ENCODE measurements at places on chromosomes 12 and 14. TPM values are rescaled to one million over a fixed set of nuclear protein-coding genes. Genes with fewer than 3 reads are reported as not detected.

DNA sequence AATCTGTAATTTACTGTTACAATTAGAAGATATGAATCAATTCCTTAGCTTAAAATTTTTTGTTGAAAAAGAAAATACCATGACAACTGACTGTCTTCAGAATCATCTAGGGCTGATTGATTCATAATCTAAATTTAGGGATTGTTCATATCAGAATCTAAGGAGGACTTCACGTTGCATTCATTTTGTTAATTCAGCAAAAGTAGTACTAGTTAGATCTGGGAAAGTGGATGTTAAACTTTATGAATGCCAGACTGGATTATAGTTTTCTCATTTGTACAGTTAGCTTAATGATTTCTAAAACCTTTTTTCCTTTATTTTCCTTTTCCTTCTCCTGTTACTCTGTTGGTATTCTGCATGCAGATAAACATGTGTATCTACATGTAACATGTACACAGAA is 135.5 kb downstream of the PDE3A start:
- no peak for DNase-seq

DNA sequence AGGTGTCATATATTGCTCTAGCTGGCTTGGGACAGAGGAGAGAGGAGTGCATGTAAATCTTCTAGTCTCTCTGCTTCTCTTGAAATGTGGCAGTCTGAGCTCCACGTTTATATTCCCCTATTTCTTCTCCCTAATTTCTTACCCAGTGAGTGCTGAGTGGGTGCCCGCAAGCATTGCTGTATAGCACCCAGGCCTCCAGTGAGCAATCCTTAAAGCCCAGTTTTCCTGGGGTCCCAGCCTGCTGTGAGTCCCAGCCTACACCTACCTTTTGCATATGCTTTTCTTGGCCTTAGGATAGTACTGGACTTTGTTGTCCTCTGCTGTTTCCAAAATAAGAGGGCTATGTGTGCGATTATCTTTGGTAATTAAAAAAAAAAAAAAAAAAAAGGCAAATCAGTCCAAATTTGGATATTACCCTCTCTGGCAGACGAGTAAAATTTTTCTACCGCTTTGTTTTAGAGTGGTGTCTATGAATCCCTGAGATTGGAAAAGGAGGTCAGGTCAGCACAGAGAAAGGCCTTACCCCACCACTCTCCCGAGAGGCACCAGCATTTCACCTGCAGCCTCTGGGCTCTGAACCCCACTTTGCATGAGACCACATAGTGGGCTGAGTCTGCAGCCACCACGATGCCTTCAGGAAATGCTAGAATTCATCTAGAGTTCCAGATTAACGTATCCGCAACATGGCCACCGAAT is 1.1 kb downstream of the MGST1 start:
- no peak for DNase-seq

DNA sequence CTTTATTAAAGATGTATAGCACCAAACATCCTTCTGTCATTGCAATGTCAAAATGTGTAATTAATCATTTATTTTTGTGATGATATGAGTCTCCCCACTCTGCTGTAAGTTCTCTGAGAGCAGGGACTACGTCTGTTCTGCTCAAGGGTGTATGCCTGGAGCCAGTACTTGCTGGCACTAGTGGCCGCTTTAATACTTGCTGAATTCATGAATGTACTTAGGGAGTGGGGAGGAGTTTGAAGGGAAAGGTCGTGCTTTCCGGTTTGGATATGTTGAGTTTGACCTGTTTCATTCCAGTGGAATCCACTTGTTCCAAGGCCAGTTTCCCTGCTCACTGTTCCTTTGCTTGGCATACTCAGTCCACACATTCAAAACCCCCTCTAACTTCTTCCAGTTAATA is 1.9 kb upstream of the DCAF5 start:
- no peak for DNase-seq

DNA sequence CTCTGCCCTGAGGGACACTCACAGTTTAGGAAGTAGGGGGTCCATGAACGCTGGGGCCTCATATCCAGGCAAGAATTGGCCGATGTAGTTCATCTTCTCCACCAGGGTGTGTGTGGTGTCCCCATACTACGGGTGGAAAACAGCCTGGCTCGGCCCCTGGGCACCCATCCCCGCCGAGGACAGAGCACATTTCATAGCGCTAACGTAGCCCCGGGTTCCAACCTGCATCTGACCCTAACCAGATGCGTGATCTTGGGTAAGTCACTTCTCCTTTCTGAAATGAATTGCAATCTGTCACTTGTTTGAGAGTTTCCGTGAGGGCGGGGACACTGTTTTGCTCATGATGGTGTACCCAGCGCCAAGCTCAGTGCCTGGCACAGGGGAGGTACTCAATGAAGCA is 9.0 kb downstream of the HPD start:
- DNase-seq, result no peak

GRCh38 chr12:38728894-38729293 is 176.5 kb downstream of the CPNE8 start:
- no peak for DNase-seq

DNA sequence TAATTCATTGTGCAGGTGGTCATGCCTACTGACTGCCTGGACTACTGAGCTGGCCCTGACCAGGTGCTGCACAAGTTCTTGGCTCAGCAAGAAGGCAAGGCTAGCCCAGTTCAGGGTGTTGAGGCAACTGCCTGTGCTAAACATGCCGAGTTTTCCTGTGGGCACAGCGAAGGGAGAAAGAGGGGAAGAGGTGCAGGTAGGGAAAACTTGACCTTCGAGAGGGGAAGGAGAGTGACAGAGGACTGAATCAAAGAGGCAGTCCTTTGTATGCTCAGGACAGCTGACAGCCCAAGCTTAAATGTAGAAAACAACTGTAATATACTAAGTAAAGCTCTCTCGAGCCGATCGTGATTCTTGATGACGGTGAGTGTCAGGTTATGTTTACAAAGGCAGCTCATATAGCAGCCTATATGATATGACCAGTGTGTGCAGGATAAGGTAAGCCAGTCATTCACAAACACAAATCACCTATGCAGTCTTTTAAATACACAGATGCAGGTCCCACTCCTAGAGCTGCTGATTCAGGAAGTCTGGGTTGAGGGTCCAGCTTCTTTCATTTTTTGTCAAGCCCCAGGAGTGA is 2.6 kb downstream of the IRAK3 start:
- no peak for DNase-seq

DNA sequence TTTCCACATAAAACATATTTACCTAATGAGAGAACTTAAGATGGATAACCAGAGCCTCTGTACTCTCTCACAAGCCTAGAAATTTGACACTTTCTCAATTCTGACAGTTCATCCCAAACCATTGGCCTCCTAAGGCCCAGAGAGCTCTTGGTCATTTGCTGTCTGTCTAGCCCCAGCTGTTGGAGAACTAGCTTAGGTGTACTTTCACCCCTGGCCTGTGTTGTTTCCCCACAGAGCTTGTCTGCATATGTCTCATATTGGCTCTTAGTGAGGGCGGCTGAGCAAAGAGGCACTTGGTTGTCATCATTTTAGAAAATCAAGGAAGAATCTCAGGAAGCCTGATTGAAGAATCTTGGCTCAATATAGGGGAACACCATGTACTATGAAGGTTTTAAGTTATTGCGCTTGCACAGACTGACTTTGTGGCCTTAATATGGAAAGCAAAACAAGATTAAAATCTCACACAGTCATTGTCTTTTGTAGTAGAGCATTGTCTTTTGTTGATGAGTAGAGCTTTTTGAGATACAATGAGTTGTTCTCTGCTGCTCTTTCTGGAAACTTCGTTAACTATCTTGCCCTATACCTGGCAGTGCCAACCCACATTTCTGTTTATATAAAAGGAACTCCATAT is 324.6 kb downstream of the RAD51B start:
- peak; percentile 93 for DNase-seq

GRCh38 chr12:2627076-2627834 is 167.5 kb upstream of the FKBP4 start:
- DNase-seq, result no peak

- DNase-seq, result no peak
These were observed 345.3 kb downstream of the RPL10L start for GRCh38 chr14:46306267-46306666.

DNA sequence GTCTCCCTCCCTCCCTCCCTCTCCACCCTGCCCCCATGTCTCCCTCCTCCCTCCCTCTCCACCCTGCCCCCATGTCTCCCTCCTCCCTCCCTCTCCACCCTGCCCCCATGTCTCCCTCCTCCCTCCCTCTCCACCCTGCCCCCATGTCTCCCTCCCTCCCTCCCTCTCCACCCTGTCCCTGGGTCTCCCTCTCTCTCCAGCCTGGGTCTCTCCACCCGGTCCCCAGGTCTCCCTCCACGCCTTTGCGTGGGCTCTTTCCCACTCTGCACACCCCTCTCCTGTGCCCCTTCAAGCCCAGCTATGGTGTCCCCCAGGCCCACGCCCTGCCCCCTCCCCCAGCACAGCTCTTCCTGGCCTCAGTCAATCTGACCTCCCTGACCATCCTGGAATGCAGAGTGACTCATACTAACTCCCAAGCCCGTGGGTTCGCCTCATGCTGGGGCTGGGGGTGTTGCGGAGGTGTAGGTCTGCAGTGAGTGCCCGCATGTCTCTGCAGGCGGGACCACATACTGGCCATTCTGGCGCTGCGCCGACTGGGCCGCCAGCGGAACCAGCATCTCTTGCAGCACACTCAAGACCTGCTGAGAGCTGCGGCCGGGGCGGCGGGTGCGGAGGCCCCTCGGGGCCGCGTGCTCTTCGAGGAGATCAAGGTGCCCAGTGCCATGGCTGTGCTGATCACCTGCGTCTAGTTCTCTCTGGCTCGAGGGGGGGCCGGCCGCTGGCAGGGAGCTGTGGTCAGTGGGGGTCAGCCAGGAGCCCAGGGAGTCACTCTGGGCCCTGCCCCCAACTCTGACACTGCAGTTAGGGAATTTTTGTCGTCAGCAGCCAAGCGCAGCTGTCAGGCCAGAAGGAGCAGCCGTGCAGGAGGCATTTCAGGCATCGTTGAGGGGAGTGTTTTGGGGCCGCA is 13.5 kb upstream of the TNFAIP2 start:
- DNase-seq, result no peak

- DNase-seq, result no peak
These were observed 958.3 kb downstream of the GALC start for GRCh38 chr14:87034680-87035079.

DNA sequence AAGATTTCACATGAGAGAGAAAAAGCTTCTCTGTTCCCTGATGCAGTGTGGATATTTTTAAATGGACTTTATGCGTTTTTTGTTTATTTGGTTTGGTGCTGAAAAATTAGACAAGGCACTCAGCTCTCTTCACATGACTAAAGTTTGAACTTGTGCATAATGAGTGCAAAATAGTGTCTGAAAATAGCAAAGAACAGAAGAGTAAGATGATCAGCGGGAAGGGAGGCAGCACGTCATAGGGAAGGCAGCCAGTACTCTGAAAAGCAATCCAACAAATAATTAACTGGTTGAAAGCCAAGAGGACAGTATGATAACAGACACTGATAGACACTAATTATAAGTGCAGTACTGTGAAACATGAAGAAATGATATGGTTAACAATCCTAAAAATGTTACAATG is 46.6 kb upstream of the CDKN3 start:
- no peak for DNase-seq

DNA sequence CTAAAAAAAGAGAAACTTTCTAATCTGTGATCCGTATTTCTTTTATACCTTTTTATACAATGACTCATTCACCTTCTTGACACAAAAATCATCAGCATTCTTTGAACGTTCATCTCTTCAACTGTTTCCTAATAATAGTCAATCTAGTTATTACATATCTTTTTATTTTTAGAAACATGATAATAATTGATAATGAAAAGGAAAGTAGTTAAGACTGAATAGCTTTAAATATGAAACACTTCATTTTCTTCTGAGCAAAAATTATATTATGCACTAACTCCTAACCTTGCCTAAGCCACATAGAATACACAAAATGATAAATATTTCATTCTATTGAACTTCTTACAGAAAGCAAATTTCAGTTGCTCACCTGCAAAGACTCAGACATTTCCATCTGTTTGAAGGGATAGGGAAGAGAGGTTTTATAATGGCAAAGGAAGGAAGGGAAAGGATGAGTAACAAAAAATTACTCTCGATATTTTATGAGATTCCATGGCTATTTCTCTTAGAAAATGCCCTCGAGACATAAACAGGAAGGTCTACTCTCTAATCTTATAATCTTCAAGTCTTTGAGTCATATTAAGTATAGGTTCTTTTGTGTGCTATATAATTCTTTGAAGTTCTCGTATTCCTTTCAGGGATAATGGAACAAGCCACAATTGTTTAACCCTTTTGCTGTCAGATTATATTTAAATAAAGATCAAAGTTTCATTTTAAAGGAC is 7.5 kb upstream of the KLHL42 start:
- DNase-seq, result no peak

DNA sequence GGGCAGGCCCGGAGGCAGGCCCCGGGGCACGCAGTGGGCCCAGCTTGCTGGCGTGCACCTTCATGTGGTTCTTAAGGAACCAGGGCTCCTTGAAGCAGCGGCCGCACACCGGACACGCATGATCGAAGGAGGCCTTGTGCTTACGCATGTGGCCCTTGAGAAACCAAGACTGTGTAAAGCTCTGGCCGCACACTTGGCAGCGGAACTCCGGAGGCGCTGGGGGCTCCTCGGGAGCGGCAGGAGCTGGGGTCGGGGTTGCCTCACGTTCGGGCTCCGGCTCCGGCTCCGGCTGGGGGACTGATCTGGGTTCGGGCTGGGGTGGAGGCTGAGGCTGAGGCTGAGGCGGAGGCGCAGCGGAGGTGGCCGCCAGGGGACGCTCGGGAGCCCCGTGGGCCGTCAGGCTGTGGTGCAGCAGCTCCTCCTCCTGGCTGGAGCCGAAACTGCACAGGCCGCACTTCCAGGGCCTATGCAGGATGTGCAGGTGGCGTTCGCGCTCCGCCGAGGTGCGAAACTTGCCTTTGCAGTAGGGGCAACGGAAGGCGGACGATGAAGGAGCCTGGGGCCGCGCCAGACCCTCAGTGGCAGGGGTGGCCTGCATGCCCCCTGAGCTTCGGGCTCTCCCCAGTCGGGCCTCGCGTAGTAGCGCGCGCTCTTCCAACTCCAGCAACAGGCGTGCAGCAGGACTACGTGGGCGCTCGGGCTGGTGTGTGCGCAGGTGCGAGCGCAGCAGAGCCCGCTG is 6.0 kb downstream of the ZNF219 start:
- DNase-seq, result no peak

GRCh38 chr12:112942572-112942971 is 4.3 kb downstream of the OAS3 start:
- DNase-seq, result no peak

- DNase-seq, result no peak
These were observed 61.9 kb upstream of the PARP11 start for GRCh38 chr12:3935078-3935477.

DNA sequence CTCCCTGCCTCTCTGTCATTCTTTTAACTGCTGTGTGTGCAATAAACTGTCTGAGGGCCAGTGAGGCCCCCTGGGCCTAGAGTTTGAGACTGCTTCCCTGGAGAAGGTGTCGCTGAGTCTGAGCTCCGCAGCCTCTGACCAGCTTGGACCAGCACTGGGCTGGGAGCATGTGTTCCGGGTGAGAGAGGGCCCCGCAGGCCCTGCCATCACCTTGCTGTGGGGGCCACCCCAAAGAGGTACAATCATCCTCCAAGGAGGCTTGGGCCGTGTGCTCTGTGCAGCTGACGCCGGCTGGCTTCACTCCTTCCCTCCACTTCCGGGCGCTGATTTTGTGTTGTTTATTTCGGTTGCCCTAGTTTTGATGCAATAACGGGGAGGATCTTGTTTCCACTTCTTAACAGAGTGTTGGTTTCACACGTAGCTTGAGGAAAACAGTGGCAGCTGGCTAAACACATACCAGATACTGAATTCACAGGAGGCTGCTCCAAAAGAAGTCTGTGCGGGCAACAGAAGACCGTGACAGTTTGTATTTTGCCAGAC is 121.6 kb downstream of the TMEM132C start:
- DNase-seq, result no peak

GRCh38 chr12:4169531-4169930 is 104.0 kb upstream of the CCND2 start:
- no peak for DNase-seq

CIROP gene
- not detected for total RNA-seq

POC1B gene
- total RNA-seq, result 19.6 TPM

RCOR1 gene
- 13.1 TPM for total RNA-seq

TSPAN19 gene
- total RNA-seq, result not detected
